Epithelial cell of esophagus (primary cell): ENCODE measurements at places on chromosomes 5 and 9.
A peak's percentile ranks its signal among the peaks of the same experiment; 100 is the strongest.

- DNase-seq = peak; percentile 45
Observed at GRCh38 chr5:65037831-65038815, 269.4 kb downstream of the CWC27 start.

DNA sequence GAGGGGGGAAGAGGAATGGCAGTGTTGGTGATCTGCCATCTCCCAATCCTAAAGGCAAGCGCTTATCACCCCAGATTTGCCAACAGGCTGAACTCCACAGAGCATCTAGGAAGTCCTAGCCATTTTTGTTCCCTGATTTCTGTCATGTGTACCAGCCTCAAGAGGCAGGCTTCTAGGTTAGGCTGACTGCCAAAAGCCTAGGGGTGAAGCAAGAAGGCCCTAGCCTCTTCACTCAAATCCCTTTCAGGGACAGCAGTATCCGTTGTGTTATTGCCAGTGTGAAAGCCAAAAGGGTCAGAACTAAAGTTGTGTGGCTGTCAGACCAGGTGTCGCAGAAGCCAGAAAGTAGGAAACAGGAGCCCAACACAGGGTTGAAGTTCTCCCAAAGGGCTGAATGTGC lies 14.7 kb downstream of the IGIP start:
- no peak for DNase-seq

- no peak for DNase-seq
Observed at GRCh38 chr9:80648336-80648735, 1041.0 kb downstream of the TLE1 start.

- no peak for DNase-seq
Observed at GRCh38 chr9:86714999-86715398, 232.3 kb downstream of the GAS1 start.

- peak; percentile 85 for DNase-seq
Observed at GRCh38 chr5:74631081-74631953, 9.2 kb downstream of the ENC1 start.

DNA sequence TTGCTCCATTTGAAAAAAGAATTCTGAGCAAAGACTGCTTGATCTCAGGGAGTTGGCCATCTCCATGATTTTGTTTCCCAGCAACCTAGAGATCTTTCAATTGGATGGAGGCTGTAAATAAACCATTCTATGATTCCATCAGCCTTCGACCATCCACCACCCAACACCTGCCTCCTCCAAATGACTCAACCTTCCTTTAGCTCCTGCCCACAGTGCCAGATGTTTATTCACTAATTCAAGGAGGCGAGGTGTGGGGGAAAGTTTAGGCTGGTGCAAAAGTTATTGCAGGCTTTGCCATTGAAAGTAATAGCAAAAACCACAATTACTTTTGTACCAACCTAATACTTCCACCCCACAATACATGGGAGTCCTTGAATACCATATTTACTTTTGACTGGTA lies 327.5 kb downstream of the CAAP1 start:
- DNase-seq = no peak

GRCh38 chr5:112217843-112218579 lies 201.1 kb downstream of the EPB41L4A start:
- DNase-seq = no peak
